ENCODE measurements at places on chromosomes 3 and 15.

DNA sequence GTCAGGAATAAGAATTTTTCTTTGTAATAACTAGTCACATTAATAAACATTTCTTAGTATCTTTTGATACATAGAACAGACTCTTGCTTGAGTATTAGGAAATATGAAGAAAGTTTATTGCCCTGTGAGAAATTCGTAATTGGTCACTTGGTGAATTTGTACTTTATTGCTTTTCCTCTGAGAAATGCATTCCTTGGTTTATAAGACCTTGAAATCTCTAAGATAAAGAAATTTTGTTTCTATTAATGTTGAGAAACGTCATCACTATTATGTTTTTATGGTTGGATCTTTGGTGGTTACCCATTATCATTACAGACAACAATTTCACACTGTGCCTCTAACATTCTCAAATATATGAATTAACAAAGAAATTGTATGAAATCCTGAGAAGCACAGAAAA lies 652.0 kb upstream of the NECTIN3 start:
- DNase-seq, result no peak

DNA sequence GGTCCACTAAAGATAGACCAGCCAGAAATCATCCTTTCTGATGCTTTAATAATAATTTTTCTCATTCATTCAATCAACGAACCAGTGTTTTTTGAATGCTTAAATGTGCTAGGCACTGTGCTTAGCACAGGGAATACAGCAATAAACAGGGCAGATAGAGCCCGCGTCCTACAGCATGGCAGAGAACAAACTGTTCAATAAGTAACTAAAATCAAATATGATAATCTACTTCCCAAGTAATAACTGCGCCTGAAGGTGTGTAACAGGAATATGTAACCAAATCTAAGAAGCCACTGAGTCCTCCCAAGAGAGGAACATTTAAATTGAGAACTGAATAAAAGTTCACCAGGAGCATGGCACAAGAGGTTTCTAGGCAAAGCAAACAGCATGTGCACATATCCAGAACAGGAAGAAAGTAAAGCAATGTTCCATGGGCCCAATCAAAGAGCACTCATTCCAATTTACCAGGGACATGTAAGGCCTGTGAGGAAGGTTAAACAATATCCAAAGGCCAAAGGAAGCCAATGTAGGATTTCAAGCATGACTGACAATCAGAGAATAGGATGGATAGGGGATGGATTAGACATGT lies 311.0 kb upstream of the RARB start:
- DNase-seq, result no peak

DNA sequence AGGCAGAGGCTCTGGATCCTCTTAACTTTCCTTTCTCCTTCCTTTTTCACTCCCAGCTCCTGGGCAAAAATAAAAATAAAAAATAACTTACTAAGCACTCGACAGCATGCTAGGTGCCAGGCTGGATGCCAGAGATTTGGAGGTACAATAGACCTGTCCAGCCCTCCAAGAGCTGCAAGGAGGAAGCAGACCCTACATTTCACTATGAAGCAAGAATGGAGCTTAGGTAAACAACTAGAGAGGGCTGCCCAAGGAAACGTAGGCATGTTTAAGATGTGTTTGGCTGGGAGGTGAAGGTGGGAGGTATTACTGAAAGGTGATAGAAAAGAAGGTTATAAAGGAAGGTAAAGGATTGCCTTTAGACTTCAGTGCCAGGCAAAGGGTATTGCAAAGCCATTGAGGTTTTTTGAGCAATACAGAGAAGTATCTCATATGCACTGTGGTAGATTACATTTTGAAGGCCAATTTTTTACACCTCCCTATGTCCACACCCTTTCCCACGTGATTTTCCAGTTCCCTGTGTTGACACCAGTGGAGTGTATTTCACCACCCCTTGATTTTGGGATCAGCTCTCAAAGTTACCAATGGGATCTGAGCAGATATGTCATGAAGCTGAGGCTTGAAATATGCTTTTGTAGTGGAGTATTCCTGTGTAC lies 69.1 kb downstream of the DCLK3 start:
- DNase-seq, result no peak

- no peak for DNase-seq
Measured at GRCh38 chr15:49678655-49679054, 57.8 kb downstream of the DTWD1 start.

DNA sequence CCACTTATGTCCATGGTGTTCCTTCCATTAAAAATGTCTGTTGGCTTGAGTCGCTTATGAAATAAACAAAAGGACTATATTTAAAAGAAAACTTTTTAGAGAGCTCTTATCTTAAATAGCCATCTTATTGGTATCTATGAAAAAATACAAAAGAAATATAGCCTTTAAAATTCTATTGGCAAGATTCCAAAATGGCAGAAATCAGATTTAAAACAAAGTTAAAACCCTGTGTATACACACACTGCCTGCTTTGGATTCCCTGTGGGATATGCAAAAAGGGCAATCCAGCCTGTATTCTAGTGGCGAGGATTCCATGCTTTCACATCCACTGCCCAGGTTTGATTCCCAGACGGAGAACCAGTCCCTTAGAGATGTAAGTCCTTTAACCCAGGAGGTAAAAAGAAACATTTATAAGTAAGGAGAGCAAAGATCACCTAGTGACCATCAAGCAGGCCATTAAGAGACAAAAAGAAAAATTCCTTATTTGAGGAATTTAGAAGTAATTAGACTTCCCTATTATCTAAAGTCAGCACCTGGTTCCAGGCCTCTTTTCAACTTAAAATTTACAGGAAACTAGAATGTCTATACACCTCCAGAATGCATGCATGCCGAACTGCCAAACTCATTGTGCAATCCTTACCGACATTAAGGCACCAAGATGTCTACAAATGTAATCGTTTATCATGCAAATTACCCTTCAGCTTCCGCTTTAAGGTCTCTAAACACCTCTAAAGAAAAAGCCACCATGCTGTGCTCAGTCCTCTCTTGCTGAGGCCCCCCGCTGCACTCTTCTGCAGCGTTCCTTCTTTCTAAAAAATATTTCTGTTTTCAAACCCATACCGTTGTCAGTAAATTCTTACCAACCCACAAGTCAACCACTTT lies 69.6 kb upstream of the STRIT1 start:
- no peak for DNase-seq

DNA sequence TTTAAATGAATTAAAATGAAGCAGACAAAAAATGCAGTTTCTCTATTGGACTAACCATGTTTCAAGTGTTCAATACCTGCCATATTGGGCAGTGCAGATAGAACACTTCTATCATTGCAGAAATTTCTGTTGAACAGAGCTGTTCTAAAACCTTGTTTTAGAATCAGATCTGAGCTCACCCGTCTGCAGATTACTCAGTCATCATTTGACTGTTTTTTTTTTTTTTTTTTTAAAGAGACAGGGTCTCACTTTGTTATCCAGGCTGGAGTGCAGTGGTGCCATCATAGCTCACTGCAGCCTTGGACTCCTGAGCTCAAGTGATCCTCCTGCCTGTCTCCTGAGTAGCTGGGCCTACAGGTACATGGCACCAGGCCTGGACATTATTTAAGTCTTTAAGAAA lies 128.7 kb downstream of the APBA2 start:
- no peak for DNase-seq

GRCh38 chr3:159185443-159186050 lies 383.7 kb downstream of the MFSD1 start:
- DNase-seq, result peak; percentile 7

GRCh38 chr3:55797775-55798174 lies 310.7 kb upstream of the WNT5A start:
- no peak for DNase-seq

DNA sequence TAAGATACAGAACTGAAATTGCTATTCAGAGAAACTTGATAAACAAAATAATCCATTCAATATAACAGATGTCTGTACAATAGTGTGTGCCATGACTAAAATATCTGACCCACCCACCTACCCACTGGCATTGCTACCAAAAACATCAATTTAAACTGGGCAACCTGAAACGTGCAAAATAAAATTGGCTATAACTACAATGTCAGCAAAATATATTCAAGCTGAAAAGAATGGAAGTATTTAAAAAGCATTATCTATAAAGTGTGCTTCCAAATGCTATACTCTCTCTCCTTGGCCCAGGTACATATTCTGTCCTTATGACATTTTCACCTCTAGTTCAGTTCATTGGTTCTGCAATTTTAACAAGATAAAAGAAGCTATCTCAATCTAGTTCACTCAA lies 379.6 kb upstream of the ATP11B start:
- no peak for DNase-seq

- no peak for DNase-seq
Measured at GRCh38 chr3:149615731-149616221, 42.0 kb downstream of the WWTR1 start.

DNA sequence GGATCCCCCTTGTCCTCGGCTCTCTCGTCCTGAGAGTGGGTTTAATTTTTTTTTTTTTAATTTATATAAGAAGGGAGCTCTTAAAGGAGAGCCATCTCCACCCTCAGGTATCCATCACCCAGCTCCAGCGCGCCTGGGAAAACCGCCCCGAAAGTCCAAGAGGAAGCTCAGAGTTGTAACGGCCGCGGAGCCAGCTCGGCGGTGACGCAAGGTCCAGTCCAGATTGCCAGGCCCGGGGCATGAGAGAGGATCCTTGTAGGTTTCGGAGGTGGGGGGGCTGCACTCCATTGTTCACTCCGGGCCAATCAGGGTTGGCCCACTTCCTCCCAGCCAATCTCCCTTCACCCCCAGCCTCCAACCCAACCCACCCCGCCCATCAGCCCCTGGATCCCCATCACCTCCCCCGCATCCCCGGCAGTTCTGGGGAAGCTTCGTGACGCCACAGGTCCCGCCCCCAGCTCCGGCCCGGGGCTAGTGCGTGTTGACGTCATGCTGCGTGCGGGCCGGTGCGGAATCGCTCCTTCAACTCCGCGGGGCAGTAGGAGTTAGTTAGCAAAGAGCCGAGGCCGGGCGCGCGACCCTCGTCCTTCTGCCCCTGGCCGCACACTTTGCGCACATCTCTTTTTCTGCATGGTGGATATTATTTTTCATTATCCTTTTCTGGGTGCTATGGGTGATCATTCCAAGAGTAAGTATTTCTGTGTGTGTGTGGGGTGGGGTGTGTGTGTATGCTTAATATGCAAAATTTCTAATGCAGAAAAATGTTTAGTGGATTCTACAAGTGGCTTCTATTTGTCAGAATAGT lies at the start of gene ISL2:
Gene ISL2 (plus strand): TSS at position 520 of the 805 bp plus-strand sequence. CDS start 111 bp downstream, at position 631.
- peak; percentile 83 for DNase-seq

DNA sequence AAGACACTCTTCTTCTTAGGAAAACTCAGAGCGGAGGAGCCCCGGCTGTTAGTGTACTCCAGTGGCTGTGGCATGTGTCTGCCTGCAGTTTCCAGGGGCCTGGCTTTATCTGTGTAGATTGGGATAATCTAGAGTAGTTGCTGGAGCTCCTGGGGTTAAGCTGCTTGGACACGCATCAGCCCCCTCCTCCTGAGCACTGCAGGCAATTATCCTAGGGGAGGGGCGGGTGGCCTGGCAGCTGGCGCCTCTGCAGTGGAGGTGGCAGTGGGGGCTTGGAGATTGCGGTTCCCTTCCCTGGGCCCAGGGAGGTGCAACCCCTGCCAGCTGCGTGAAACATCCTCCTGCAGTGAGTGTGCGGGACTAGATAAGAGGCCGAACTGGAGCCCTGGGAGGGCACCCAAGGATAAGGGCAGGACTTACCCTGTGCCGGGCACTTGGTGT lies 68.2 kb downstream of the EFCAB12 start:
- no peak for DNase-seq

- no peak for DNase-seq
Measured at GRCh38 chr3:93973131-93974126, at the start of gene PROS1. PROS1 (minus strand) TSS chr3:93973896; CDS start chr3:93973749, 147 bp downstream.

DNA sequence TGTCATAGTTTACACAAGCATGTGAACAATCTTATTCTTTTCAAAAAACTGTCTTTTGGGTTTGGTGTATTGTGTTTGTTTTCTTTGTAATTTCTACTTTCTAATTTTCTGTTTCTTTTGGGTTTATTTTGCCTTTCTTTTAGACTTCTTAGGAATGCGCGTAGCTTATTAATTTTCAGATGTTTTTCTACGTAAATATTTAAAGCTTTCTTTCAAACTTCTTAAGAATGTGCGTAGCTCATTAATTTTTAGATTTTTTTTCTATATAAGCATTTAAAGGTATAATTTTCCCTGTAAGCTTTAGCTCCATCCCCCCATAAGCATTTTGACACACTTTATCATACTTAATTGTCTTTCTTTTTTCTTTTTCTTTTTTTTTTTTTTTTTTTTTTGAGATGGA lies 55.2 kb downstream of the RAD54L2 start:
- no peak for DNase-seq

- no peak for DNase-seq
Measured at GRCh38 chr3:163561151-163561550, 1517.1 kb downstream of the SI start.

DNA sequence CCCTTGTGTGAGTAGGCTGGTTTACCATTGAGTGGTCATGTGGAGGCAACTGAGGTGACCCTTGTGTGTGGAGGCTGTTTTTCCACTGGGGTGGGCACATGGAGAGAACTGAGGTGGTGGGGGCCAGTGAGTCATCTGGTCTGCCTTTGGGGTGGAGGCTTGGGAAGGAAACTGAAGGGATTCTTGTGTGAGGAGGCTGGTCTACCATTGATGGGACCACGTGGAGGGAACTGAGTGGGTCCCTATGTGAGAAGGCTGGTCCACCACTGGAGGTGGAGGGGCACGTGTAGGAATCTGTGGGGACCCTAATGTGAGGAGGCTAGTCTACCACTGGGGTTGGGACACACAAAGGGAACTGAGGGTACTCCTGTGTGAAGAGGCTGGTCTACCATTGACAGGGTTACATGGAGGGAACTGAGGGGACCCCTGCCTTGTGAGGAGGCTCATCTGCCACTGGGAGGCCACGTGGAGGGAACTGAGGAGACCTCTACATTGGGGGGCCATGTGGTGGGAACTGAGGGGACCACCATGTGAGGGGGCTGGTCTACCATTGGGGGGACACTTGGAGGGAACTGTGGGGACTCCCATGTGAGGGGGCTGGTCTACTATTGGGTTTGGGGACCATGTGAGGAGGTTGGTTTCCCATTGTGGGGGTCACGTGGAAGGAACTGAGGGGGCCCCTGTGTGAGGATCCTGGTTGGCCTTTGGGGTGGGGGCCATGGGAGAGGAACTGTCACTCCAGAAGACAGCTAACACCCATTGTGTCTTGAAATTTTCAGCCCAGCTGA lies 164.5 kb downstream of the WNT7A start:
- no peak for DNase-seq

DNA sequence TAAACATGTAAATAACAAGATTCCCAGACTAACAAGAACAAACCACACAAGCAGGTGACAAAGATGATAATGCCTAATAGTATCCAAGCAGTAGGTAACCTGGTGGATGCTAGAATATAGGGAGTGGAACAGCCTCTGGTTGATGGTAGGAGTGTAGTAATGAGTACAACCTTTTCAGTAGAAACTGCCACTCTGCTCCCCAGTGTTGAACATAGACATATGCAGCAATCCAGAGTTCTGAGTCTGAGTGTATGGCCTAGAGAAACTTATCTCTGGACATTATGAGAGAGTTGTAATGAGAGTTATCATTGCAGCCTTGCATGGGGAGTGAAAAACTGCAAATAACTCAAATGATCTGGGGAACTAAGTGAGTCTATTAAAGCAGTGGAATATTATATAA lies 76.1 kb upstream of the ACAD9 start:
- DNase-seq, result no peak

- DNase-seq, result no peak
Measured at GRCh38 chr15:36359286-36359685, 220.1 kb upstream of the CDIN1 start.

GRCh38 chr3:19559724-19560442 lies 374.1 kb downstream of the EFHB start:
- no peak for DNase-seq

- DNase-seq, result no peak
Measured at GRCh38 chr3:100902572-100902971, 90.6 kb downstream of the ABI3BP start.

GRCh38 chr3:107884719-107885460 lies 205.9 kb downstream of the CD47 start:
- DNase-seq, result no peak
